ENCODE measurements at places on chromosomes 12 and 14.
A peak's percentile ranks its signal among the peaks of the same experiment; 100 is the strongest.

DNA sequence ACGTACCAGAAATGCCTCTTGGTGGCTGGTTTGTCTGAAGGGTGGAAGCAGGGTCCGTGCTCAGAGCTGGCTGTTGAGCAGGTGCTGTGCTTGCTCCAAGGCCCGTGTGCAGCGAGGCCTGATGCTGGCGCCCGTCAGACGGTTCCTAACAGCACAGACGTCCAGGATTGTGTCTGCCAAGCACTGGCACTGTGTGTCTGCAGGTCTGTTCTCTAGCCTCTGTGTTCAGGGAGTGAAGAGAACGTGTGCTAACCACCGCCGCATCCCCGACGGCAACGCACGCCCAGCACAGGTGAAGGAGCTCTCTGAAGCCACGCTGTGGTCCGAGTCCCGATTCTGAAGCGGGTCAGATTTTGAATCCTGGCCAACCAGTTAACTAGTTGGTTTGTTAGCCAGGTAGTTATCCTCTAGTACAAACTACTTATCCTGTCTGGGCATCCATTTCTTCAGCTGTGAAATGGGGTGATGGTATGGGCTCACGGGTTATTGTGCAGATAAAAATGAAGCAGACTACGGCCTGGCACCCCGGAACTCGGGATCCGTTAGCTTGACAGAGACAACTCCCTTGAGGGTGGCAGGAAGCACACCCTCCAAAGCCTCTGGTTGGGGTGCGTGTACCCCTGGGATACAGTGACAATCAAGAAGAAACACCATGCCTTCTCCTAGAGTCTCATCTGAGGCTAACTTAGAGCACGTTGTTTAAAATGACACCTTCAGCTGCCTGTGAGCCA, 18.6 kb upstream of the TDRD9 start:
- DNase-seq: no peak

- DNase-seq: no peak
These were observed 379.6 kb downstream of the FLRT2 start for GRCh38 chr14:85909581-85909980.

DNA sequence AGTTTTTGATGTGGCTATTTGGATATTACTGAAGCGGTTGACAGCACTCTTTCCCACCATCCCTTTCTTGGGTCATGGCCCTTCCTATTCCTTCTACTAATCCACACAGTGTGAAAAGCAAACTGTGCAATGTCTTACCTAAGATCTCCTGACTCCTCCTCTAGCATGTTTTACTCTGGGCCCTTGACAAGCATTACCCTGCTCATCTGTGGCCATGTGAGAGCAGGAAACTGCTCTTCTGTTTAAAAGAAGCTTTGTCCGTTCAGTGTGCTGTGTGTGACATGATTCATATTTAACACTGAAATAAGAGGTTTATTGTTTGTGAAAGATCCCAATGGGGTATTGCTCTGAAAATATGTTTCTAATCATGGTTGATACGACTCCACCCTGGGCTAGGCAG, 1022.5 kb downstream of the AACS start:
- no peak for DNase-seq

DNA sequence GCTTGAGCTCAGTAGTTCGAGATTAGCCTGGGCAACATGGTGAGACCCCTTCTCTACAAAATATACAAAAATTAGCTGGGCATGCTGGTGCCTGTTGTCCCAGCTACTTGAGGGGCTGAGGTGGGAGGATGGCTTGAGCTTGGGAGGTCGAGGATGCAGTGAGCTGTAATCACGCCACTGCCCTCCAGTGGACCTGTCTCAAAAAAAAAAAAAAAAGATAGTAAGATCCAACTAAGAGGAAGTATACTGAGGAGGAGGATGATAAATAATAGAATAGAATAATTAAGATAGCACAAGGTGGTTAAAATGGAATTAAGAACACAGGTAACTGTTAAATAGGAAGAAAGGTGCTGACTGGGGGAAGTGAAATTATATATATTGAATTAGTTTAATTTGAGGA, 37.0 kb upstream of the BAZ1A start:
- no peak for DNase-seq

DNA sequence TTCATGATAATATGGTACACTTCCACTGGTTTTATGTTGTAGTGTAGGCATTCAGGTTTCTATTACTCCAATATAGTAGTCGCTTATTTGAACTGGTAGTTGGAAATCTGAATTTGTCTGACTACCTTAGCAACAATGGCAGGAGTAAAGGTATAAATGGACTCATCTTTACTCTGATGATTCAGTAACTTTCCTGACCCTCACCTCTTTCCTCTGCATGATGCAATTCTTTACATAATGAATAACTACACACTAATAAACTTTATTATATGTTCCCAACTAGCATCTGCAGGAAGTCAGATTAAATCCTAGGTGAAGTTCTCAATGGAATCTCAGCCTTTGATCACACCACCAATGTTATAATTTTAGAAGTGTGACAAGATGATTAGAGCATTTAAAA, 70.5 kb upstream of the ATP2B1 start:
- DNase-seq: no peak

GRCh38 chr12:54356951-54357356, 7.3 kb downstream of the GPR84 start:
- no peak for DNase-seq

GRCh38 chr12:90677055-90677454, 277.9 kb downstream of the CCER1 start:
- DNase-seq: no peak

GRCh38 chr14:56581041-56581727, 1.6 kb downstream of the TMEM260 start:
- no peak for DNase-seq

GRCh38 chr12:7375145-7375543, 68.8 kb downstream of the CD163L1 start:
- DNase-seq: no peak

GRCh38 chr12:23758608-23759007, 190.9 kb downstream of the SOX5 start:
- no peak for DNase-seq

GRCh38 chr14:71013551-71014192, 106.4 kb downstream of the PCNX1 start:
- no peak for DNase-seq

- DNase-seq: no peak
These were observed 39.9 kb upstream of the PYGL start for GRCh38 chr14:50984036-50984710.

- DNase-seq: no peak
These were observed 5.6 kb downstream of the MYH6 start for GRCh38 chr14:23402296-23403138.

DNA sequence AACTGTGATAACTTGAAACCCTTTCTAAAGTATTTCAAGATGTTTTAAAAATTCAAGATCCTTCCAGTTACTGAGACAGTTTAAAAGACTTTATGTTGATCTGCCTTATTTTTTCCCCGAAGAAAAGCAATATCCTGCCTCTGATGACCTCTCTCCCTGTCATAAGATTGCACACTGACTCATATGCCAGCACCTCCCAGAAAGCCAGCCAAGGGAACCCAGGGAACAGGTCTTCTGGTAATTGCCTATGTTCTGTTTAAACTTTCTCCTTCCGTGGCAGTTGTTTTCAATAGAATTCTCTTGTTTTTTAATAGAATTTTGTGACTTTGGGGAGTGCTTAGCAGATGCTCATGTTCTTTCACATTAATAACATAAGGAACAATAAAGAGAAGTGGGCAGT, 300.2 kb upstream of the PRKD1 start:
- DNase-seq: peak; percentile 68

- DNase-seq: no peak
These were observed 216.2 kb downstream of the APAF1 start for GRCh38 chr12:98861251-98861650.

DNA sequence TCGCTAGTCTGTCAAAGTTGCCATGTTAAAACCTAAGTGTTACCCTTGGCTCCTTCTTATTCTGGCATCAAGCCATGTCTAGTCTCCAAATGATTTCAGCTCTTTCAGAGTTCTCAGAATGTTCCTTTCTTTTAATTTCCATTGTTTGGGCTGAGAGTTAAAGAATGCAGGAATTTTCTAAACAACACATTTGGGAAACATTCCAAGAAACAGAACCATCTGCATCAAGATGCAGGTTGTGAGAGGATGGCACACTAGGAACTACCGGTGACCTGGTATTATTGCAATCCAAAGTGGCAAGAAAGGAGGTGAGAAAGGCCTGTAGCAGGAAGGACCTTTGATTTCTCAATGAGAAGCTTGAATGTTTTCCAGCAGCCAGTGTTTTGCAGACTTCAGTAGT, 30.1 kb downstream of the SLC35F4 start:
- no peak for DNase-seq

GRCh38 chr12:101650346-101651117, 46.9 kb upstream of the CHPT1 start:
- no peak for DNase-seq

- no peak for DNase-seq
These were observed 76.0 kb downstream of the SYNE3 start for GRCh38 chr14:95440496-95440895.

DNA sequence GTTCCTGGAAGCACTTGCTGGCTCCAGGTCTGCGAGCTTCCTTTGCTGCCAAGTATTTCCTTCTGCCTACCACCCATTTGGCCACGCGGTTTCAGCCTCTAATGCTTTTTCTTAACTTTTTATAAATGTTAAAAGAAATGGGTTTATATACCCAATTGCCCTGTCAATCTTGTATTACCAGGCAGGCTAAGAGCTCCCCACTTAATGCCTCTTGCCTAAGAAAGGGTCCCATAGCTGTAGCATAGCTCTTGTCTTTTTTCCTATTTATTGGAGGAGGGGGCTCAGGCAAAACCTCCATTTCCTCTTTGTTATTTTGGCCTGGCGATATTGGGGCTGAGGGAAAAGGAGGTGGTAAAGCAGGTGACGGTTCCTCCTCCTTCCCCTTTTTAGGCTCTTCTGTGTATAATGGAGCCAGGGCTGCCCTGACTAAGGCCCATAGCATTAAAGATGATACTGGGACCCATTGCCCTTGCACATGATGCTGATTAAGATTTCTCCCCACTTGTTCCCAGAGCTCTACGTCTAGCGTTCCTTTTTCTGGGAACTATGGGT, 21.6 kb upstream of the BLTP3B start:
- DNase-seq: no peak

GRCh38 chr12:21483531-21483930, 17.9 kb downstream of the RECQL start:
- DNase-seq: no peak

GRCh38 chr12:80979816-80980215, 42.1 kb upstream of the LIN7A start:
- no peak for DNase-seq

DNA sequence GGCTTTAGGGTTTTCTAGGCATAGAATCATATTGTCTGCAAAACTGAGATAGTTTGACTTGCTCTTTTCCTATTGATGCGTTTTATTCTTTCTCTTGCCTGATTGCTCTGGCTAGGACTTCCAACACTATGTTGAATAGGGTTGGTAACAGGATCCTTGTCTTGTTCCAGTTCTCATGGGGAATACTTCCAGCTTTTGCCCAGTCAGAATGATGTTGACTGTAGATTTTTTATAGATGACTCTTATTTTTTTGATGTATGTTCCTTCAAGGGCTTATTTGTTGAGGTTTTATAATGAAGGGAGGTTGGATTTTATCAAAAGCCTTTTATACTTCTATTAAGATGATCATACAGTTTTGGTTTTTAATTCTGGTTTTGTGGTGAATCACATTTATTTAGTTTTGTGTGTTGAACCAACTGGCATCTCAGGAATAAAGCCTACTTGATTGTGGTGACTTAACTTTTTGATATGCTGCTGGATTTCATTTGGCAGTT, 478.2 kb downstream of the TMEM117 start:
- no peak for DNase-seq

DNA sequence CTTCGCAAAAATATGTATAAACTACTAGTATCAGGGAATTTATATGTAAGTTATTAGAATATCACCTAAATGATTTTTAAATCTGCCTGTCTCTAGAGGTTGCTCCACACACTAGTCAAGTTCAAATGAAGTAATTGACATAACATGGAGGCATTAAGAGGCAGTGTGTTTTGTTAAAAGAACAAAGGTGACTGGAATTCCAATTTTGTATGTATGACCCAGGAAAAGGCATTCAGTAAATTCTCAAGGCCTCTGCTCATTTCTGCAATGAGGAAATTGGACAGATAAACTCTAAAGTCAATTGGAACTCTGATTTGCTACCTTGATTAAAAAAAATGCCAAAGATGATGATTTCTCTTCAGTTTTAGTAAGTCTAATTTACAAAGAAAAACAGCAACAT, 117.1 kb downstream of the NAV3 start:
- DNase-seq: no peak

- DNase-seq: no peak
These were observed 192.2 kb upstream of the ARHGAP5 start for GRCh38 chr14:31884776-31885379.

DNA sequence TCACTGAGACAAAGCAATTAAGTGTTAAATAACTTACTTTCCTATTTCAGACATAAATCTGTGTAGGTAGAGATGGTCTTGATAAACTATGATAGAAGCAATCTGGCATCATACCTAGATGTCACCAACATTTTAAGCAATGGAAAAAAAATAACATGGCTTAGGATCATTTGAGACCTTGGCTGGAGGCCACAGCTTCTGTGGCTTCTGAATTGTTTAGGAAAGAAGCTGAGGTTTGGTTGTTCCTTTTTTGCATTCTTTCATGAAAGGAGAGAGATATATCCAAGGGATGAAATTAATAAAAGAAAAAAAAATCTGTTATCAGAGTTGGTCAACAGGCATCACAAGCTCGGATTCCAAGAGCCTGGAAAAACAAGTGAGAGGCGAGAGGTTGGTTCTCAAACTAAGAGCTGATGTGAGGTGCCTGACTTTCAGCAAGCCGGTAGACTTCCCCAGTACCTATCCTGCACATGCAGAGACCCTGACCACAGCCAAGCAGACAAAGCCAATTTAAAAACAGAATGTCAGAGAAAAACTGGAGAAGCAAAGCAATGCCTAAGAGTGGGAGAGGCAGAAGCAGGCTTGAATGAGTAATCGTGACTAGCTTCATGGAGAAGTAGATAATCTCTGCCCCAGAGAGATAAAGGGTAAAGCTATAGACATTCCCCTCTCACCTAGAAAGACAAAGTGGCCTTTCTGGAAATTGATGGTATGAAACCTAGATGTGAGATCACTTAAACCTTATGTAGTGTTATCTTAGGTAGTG, 43.4 kb upstream of the ST8SIA1 start:
- DNase-seq: no peak

GRCh38 chr12:40942326-40942725, 245.8 kb upstream of the PDZRN4 start:
- peak; percentile 18 for DNase-seq

GRCh38 chr14:61472801-61473376, 151.5 kb downstream of the PRKCH start:
- DNase-seq: no peak
